CD4-positive, alpha-beta T cell (primary cell): ENCODE measurements at places on chromosomes 7 and 10. TPM values are rescaled to one million over a fixed set of nuclear protein-coding genes. Genes with fewer than 3 reads are reported as not detected.

DNA sequence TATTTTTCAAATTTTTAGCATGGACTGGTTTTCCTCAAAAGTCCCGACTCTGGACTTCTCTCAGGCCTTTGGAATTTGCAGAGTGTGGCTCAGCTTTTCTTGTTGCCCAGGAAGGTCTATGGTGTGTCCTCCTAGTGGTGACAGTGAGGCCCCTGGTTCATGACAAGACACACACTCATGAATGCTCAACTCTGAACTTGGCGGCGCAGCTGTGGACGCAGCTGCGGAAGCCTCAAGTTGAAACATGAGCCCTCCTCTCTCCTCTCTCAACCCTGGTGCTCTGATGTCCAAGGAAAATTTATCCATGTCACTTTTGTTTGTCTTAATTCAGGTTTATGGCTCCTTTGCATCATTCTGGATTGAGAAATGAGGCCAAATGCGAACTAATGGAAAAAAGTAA lies 183.9 kb downstream of the HECW1 start:
- DNase-seq, result no peak

Gene TMEM184A
- total RNA-seq, result not detected

- no peak for DNase-seq
These were observed 227.2 kb downstream of the ELFN1 start for GRCh38 chr7:1897076-1897860.

GRCh38 chr10:9023206-9023605 lies 968.7 kb downstream of the GATA3 start:
- DNase-seq, result no peak

GRCh38 chr7:69047151-69047754 lies 551.0 kb upstream of the AUTS2 start:
- no peak for DNase-seq

DNA sequence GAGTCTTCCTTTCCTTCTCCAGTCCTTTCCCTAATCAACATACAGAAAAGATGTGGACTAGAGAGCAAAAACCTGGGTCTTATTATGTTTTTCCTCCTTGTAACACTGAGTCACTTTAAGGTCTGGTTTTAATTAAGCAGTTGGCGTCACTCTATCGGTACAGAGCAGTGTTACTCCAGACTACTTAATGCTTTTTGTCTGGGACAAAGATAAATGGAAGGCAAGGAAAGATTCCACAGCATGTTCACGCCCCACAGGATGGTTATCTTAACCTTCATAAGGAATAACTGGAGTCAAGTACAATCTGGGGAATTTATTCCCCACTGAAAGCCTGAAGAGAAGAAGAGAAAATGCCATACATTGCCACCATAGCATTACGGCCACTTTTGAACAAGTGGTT lies 145.7 kb downstream of the ELAPOR2 start:
- DNase-seq, result no peak

Gene TUBAL3
- total RNA-seq, result not detected

Gene BCL7B
- 102 TPM for total RNA-seq

- no peak for DNase-seq
These were observed 244.0 kb downstream of the EBF3 start for GRCh38 chr10:129719889-129720590.

- DNase-seq, result no peak
These were observed 93.2 kb upstream of the DGKB start for GRCh38 chr7:14995774-14996173.

Gene CALN1
- total RNA-seq, result not detected

Gene GRM8
- total RNA-seq, result not detected

- DNase-seq, result no peak
These were observed 333.6 kb downstream of the LRRTM3 start for GRCh38 chr10:67259319-67259929.

Gene SYT15B
- total RNA-seq, result not detected

DNA sequence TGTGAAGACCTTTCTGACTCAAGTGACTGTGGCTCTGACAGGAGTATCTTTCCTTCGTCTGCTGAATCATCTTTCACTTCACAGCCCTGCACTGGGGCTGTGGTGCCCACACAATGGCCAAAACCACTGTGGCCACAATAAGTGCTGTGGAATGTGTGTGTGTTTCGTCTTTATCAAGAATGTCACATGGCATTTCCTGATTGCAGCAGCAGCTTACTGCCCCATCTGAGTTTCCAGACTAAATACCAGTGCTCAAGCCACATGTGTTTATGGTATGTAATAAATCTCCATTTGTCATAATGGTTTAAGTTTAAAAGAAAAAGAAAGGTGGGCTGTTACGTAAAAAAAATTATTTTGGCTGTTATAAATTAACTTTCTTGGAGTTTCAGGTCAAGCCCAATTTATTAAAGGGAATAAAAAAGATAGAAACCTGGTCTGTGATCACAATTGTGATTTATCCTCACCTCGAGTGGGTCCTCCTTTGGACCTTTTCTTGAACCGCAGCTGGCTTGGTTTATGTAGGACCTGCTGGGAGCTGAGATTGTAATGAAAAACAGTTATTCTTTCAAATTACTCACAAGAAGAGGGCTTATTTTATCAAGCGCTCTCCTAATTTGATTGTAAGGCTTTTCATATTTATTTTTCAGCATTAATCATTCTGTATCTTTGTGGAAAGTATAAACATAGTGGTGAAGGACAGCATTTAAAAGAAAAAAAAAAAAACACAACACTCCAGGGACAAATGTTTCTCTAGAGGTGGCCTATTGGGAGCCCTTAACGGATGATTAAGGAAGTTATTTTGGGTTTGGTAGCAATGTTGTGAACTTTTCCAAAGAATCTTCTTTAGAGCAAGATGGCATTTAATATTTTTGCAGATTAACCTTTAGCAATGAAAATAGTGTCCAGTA lies 116.2 kb downstream of the LRMDA start:
- DNase-seq, result no peak

Gene NEURL1
- 1.1 TPM for total RNA-seq

- no peak for DNase-seq
These were observed 118.8 kb upstream of the UNC5B start for GRCh38 chr10:71093531-71093930.

DNA sequence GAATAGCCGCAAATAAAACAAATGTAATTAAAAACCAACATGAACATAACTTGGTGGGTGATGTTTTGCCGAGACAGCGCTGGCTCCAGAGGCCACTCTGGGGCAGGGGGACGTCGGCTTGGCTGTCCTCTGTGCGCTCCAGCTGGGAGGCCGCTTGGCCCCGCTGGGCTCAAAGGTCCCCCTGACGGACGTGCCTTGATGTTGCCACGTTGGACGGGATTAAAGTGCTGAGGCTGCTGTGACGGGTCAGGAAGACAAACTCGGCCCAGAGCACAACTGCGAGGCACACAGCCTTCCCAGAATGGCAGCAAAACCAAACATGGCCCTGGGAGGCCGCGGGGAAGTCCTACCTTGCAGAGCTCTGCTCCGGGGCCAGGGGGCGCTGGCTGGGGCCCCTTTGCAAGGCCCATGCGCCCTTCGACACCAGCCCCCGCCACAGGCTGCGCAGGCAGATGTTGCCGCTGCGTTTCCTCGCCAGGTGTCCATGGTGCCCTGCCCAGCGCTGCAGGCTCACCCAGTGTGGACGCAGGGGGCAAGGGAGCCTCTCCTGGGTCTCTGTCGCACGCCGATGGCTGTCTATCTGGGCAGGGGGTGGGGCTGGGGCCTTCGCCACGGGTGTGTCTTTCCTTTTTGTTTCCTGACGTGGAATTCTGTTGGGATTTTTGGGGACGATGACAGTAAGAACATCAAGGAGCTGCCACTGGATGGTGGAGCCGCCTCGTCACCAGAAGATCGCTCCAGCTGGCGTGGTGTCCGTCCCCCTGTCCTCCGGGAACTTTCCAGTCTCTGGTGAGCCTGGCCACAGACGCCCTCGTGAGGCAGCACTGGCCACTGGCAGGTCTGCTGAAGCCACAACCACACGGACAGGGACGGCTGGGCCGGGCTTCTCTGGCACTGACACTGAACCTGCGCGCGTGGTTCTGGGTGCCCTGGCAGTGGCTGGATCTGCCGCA lies 99.6 kb upstream of the DIP2C start:
- DNase-seq, result no peak

DNA sequence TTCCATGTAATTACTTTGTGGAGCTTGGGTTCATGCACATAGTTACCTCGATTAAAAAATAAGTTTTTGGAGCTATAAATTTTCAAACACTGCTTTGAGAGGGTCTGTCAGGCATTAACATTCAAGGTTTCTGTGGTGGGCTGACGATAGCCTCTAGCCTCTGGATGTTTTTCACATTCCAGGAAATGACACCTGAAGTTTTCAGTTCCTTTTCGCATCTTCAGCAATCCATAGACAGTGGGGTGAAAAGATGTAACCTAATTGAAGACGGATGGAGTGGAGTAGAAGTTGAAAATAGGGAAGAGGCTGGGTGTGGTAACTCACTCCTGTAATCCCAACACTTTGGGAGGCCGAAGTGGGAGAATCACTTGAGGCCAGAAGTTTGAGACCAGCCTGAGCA lies 197.7 kb downstream of the AUTS2 start:
- DNase-seq, result no peak

DNA sequence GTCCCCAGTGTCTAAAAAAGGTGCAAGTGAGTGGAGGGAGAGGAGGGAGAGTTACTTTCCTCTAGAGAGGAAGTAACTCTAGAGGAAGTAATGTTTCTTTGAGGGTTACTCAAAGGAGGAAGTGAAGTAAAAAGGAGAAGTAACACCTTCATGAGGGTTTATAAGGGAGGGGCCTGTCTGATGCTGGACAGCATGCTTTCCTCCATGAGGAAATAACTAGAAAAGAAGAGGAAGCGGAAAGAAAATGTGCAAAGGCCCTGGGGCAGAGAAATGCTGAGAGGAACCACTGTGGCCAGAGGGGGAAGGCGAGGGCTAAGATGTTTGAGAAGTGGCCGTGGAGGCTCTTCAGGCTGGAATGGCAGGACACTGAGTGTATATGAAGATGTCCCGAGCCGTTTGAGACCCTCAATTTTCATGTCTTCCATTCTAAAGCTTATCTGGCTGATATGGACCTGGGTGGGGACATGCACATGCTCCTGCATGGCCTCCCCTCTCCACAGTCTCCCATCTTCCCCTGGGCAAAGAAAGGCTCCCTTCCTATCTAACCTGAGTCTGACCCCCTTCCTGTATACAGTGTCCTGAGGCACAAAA lies 3.4 kb upstream of the SLC18A2 start:
- DNase-seq, result no peak

Gene CXCL12
- total RNA-seq, result not detected

- DNase-seq, result no peak
These were observed 28.1 kb upstream of the ELN start for GRCh38 chr7:73999664-74000435.

Gene SLC13A1
- not detected for total RNA-seq

- DNase-seq, result peak; percentile 43
These were observed 851 bp upstream of the GOT1 start for GRCh38 chr10:99431190-99431760.

DNA sequence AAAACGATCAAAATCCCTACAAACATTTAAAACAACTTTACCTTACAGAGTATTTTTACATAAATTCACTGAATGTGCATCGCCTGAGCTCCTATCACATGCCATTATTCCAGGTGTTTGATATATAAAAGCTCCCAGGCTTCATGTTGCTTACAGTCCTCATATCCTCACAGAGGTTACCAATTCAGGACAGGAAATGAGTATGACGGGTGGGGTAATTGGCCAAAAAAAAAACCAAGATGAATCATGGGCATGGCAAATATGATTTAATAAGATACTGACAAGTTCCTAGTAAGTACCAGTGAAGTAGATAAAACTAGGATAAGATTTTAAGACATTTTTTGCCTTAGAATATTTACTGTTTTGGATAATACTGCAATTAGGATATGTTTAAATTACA lies 135.8 kb downstream of the KMT2E start:
- no peak for DNase-seq

GRCh38 chr10:110993024-110993693 lies 73.8 kb downstream of the SHOC2 start:
- peak; percentile 67 for DNase-seq

- no peak for DNase-seq
These were observed 1196.9 kb downstream of the SORCS3 start for GRCh38 chr10:105837951-105838350.

DNA sequence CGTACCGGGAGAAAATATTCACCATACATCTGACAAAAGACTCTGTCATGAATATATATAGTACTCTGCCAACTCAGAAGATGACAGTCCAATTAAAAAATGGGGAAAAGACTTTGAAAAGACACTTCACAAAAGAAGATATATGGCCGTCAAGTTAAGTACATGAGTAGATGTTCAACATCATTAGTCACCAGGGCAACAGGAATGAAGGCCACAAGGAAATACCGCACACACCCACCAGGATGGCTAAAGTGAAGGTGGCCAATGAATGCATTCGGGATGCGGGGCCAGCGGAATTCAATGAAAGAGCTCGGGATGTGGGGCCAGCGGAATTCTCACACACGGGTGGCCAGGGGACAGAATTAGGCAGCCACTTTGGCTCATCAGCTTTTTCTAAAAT lies 42.2 kb downstream of the MAD1L1 start:
- DNase-seq, result no peak

GRCh38 chr7:97025983-97026714 lies 1.5 kb upstream of the DLX5 start:
- DNase-seq, result no peak

DNA sequence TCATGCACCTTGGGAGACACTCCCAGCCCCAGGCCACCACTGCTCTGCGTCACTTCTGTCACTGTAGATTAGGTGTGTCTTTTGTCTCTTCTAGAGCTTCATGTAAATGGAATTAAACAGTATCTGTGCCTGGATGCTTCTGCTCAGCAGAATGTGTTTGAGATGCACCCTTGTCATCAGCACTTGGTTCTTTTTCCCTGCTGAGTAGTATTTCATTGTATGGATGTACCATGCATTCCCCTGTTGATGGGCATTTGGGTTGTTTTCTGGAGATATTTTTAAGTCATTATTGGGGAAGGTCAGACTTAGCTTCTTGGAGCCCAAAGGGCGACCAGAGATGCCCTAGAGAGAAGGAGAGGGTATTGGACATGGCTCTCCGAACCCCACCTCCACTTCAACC lies 124.3 kb upstream of the MACROH2A2 start:
- DNase-seq, result no peak

Gene ADAM8
- 95.9 TPM for total RNA-seq

DNA sequence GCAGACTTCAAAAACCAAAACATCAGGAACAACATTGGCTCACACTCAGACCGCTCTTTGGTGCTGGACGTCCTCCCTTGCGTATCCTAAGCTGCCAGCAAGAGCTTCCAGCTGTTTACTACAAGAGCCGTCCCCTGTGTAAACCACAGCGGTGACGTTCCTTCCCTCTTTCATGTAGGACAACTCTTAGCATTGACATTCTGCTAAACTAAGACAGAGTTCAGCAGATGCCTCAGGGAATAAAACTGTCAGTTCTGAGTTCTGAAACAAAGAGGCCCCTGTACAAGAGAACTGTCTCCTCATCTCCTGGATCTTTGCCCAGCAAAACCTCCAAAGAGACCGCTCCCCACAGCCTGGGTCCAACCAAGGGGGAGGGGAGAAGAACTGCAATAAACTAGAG lies 57.8 kb upstream of the OPALIN start:
- no peak for DNase-seq

GRCh38 chr10:27815261-27815660 lies 69.6 kb upstream of the MKX start:
- no peak for DNase-seq

GRCh38 chr7:33669251-33669670 lies 236.1 kb upstream of the BMPER start:
- no peak for DNase-seq
